SJCRH30 (cell line): ENCODE measurements at places on chromosomes 3 and 15. TPM values are rescaled to one million over a fixed set of nuclear protein-coding genes. Genes with fewer than 3 reads are reported as not detected.

The SH2D7 gene
- 0.08 and 0.36 TPM in 2 replicates for total RNA-seq

The LSM3 gene
- 26.9 and 27.5 TPM in 2 replicates for total RNA-seq

The STAB1 gene
- total RNA-seq = not detected in 2 replicates

The SNTN gene
- total RNA-seq = not detected in 2 replicates

The HDC gene
- not detected in 2 replicates for total RNA-seq

The B3GALNT1 gene
- total RNA-seq = not detected in 2 replicates

DNA sequence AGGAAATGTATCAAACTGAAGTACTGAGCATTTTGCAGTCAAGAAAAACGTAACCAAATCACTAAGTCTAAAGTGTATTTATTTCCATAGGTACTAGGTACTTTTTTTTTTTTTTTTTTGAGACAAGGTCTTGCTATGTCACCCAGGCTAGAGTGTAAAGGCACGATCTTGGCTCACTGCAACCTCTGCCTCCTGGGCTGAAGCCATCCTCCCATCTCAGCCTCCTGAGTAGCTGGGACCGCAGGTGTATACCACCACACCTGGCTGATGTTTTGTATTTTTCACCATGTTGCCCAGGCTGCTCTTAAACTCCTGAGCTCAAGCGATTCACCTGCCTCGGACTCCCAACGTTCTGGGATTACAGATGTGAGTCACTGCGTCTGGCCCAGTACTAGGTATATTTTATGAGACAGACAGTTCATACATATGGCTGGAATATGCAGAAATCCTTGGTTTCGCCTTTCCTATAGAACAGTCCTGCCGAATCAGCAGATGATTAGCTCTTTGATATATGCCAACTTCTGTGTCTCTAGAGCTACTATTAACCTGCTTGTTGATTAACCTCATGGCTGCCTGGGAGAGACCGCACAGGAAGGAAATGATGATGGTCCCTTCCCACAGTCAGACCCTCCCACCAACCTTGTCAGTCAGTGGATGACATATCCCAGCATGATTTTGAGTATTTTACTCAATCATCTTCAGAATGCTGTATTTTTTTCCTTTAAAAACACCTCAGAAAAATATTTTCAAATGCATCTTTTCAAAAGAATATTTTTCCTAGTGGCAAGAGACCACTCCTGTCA lies 32.3 kb downstream of the TMOD3 start:
- H3K27ac ChIP-seq = no peak overlapping the region
- no peak overlapping the region for H3K4me3 ChIP-seq
- H3K27me3 ChIP-seq = no peaks in the 10 kb centered on the region
- DNase-seq = no peak
- H3K36me3 ChIP-seq = peaks cover 19% of the 10 kb centered on the region
- H3K4me1 ChIP-seq = peaks cover 8% of the 10 kb centered on the region

- no peak for DNase-seq
- no peak within 1 kb of the TSS for H3K4me3 ChIP-seq
- H3K36me3 ChIP-seq = no peaks in the 10 kb centered on the region
- no peaks in the 10 kb centered on the region for H3K27me3 ChIP-seq
Measured at GRCh38 chr3:122324871-122325323, at the start of gene CSTA. TSS of gene CSTA (plus strand) at chr3:122325248. CDS start at chr3:122325293, 45 bp downstream.

DNA sequence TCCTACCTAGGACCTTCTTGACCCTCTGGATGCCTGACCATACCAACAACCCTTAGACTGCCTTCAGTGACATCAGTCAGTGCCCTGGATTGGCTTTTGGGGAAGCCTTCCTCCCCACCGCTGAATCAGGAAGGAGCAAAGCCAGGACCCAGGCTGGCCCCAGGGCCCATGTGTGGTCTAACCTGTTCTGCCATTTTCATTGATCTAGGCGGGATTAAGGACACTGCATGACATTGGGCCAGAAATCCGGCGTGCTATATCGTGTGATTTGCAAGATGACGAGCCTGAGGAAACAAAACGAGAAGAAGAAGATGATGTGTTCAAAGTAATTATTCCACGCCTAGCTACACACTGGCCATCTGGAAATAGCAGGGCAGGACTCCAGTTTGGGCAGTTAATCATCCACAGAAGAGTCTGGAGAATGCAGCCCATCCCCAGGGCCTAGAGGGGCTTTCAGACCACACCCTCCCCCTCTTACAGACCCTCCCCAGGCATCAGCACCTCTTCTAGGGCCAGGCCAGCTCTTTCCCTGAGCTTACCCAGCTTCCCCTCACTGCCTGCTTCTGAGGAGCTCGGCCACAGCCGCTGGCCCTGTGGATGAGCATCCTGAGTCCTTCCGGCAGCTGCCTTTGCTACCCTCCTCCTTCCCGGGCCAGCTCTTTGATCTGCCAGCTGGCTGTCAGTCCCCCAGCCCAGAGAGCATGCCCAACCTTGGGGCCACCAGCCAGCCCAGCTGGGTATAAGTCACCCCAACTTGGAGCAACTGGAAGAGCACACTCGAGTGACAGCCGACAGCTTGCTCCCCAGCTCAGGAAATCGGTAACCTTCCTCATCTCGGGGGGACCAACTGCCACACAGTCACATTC lies 45.9 kb downstream of the CHDH start:
- H3K4me3 ChIP-seq = no peak overlapping the region
- no peak for DNase-seq
- H3K27ac ChIP-seq = no peak overlapping the region
- no peaks in the 10 kb centered on the region for H3K36me3 ChIP-seq
- peaks cover 5% of the 10 kb centered on the region; the same call in 1 of the 2 replicates for H3K27me3 ChIP-seq

The ZNF385D gene
- 0.02 and 0.20 TPM in 2 replicates for total RNA-seq

DNA sequence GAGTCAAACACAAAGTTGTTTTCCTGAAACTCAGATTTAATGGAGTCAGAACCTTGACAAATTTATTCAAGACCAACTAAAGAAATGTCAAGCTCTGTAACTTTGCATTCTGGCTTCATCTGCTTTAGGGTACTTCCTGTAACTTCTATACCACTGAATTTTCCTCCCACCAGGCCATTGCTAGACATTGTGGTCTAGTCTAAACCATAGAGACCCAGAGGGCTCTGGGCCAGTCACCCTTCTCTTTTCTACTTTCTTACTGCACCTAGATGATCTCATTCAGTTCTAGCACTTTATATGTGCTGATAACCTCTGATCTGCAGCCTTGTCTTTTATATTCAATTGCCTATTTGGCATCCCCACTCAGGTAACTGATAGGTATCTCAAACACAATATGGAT lies 2.8 kb upstream of the OR5K1 start:
- no peaks in the 10 kb centered on the region for H3K4me1 ChIP-seq
- no peak overlapping the region for H3K4me3 ChIP-seq
- no peak for DNase-seq
- no peaks in the 10 kb centered on the region for H3K36me3 ChIP-seq
- no peak overlapping the region for H3K27ac ChIP-seq
- no peaks in the 10 kb centered on the region for H3K27me3 ChIP-seq

DNA sequence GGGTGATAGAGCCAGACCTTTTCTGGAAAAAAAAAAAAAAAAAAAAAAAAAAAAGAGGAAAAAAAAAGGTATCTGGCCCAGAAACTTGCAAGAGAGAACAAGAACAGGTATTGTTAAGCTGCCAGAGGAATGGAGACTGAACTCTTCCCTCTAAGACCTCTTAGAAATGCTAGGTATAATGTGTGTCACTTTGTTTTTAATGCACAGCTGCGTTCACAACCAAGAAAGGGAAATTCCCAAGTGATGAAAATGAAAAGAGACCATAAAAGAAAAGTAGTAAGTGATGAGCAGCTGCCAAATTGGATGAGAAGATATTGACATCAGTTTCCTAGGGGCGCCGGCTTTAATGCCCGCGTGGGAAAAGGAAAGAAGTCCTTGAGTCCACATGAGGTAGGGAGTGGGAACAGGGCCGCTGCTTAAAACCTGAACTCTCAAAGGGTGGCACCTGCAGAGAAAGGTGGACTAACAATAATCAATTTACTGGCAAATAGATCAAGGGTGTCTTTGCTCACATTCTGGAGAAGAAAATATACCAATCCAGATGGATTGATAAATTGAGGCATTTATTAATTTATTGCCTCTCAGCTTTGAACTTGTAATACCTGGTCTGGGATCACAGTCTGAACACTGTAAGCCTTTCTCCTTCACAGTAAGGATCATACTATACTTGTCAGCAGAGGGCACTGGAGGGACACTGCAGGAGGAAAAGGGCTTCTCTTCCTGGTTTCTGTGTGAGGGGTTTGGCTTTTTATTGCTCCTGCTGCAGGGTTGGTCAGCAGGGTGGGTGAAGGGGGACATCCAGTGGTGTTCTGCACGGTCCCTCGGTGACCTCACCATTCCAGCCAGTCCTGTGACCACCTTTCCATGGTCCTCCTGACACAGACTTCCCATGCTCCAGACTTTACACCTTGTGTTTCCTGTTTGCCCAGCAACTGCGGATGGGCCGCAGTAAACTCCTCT lies 131.6 kb downstream of the AQP9 start:
- DNase-seq = peak; percentile 70
- H3K36me3 ChIP-seq = no peaks in the 10 kb centered on the region
- peaks cover 4% of the 10 kb centered on the region; the same call in 1 of the 2 replicates for H3K4me1 ChIP-seq
- H3K4me3 ChIP-seq = no peak overlapping the region
